HFFc6 (cell line): ENCODE measurements at places on chromosomes 12 and 14. TPM values are rescaled to one million over a fixed set of nuclear protein-coding genes. Genes with fewer than 3 reads are reported as not detected.

The ACRBP gene
- total RNA-seq, result not detected in 3 replicates

The PGF gene
- 0.72 to 2.7 TPM (median 0.90 TPM) in 3 replicates for total RNA-seq

The PRH2 gene
- not detected in 3 replicates for total RNA-seq

The SMIM41 gene
- total RNA-seq, result not detected in 3 replicates

The OR10AD1 gene
- not detected in 3 replicates for total RNA-seq

The SLC5A8 gene
- total RNA-seq, result not detected in 3 replicates

The PLEK2 gene
- 9.4 to 23.8 TPM (median 12.6 TPM) in 3 replicates for total RNA-seq

The TROAP gene
- 14.5 to 38.3 TPM (median 28.6 TPM) in 3 replicates for total RNA-seq

The DNAH10 gene
- total RNA-seq, result 0.41 to 0.87 TPM (median 0.77 TPM) in 3 replicates

The MYH6 gene
- total RNA-seq, result not detected in 3 replicates

DNA sequence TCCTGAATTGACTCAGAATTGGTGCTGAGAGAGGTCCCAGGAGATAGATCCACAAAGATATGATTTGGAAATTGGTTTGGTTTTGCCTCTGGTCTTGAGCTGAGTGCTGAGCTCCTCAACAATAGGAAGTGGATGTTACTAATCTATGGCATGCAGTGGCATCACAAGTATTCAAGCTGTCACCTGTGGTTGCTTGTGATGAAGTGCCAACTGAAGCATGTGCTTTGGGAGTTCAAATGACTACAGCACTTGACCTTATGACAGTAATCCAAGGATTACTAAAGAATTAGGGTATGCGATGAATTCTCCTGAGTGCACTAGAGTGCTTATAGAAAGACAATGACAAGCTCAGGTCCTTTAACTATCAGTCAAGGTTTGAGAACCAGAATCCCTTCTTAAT, 406.2 kb downstream of the NOVA1 start:
- no peak for DNase-seq

GRCh38 chr14:24673534-24674203, 39.7 kb upstream of the GZMB start:
- DNase-seq, result no peak

- DNase-seq, result no peak
These were observed 572.7 kb upstream of the ATP2B1 start for GRCh38 chr12:90281154-90281868.

- DNase-seq, result no peak
These were observed 214.0 kb upstream of the NOVA1 start for GRCh38 chr14:26811756-26812305.

GRCh38 chr14:102594514-102595175, 2.2 kb downstream of the RCOR1 start:
- DNase-seq, result peak; percentile 59

DNA sequence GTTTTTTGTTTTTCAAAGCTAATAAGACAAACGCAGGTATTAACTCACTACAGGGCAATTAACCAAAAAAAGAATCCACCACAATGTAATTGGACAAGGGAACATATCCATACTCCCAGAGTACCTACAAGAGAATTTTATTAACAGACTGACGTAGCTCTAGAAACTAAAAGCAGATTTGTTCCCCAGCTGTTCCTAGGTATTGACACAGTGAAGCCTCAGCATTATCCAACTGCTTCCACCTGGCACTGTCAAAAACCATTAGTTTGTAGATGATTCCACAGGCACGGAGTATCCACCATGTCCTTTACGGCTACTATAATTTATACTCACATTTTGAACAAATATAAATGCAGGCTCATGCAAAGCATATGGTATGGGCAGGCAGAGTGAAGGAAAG, 22.3 kb downstream of the PPM1H start:
- no peak for DNase-seq

DNA sequence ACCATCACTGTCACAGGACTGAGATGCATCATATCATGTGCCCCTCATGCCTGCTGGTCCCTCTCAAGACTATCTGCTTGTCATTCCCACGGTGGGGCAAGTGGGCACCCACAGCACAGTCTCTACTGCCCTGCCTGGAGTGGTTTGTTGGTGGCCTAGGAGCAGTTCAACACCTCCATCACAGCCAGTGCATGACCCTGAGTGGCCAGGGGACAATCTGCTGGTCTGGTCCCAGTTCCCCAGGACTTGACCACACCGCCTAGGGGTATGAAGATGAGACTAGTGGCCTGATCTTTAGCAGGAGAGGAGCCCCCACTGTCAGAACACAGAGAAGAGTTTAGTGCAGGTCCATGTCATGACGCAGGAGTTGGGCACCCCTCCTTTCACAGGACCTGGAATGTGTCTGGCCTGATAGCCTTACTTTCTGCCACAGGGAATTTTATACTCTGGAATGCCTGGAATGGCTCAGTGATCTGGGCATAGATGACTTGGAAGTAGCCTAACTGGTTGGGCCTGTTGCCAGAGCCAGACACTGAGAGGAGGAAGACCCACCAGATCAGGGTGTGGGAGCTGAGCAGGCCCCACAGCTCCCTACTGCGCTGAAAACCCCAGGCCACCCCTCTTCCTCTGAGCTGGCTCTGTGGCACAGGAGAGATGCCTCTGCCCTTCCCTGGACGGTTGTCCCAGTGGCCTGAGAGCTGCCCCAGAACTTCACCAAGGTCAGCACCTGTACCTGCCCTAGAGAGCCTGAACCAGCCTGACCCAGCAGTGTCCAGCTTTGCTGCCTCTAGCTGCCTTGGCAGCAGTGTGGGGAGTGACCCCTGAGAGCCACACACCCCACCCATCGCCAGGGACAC, 83.3 kb downstream of the PUS7L start:
- no peak for DNase-seq

DNA sequence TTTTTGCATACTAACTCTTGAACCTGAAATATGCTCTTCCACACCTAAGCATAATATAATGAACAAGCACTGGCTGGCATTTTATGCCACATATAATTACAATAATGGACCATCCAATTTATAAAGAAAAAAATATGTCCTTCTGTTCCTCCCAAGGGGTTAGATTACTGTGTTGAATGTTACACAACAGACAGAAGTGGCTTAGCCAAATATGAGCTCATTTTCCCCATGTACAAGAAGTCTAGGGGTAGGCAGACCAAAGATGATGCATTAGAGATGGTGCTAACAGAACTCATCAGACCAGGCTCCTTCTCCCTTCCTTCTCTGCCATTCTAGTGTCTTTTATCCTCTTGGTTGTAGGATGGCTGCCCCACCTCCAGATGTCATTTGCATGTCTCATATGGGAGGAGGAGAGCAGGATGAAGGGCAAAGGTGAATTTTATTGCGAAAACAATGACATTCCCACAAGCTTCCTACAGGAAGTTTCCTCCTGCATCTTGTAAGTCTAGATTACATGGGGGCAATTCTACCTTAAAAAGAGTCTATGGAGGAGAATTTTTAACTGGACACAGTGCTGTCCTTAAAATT, 43.9 kb upstream of the SLC2A13 start:
- no peak for DNase-seq

DNA sequence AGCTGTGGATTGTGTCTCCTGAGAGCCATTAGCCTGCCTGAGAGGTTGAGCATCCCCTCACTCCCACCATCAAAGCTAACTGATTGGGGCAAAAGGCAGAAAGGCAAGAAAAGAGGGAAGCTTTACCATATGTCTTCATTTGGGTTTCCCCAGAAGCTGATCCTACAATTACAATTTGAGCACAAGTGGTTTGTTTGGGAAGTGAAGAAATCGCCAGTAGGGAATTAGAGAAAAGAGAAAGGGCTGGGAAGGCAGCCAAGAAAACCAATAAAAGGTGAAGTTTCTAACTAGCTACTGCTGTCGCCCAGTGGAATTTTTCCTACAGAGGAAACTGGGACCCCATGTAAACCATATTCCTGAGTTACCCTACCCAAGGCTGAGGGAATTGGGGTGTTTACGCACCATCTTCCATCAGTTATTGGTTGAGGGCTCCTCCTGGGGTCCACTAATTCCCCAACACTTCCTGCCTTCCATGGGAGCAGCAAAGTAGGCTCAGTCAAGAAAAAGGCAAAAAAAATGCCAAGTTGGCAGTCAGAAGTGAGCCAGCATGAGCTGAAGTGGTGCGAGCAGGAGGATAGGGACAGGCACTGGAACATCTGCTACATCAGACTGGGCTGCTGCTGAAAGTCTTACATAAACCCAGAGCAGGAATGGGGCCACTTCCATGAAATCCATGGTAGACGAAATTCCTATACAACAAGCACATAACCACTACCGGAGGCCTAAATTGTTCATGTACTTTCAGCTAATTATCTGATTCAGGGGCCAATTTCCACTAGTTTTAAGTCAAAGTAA, 17.3 kb downstream of the KCNK10 start:
- no peak for DNase-seq

- DNase-seq, result no peak
These were observed 354.5 kb downstream of the NUAK1 start for GRCh38 chr12:105783983-105784947.

- no peak for DNase-seq
These were observed 3.1 kb downstream of the FKBP4 start for GRCh38 chr12:2797721-2798418.

GRCh38 chr14:40347675-40348074, 915.4 kb upstream of the FBXO33 start:
- no peak for DNase-seq

GRCh38 chr14:85332401-85332800, 197.5 kb upstream of the FLRT2 start:
- DNase-seq, result no peak

DNA sequence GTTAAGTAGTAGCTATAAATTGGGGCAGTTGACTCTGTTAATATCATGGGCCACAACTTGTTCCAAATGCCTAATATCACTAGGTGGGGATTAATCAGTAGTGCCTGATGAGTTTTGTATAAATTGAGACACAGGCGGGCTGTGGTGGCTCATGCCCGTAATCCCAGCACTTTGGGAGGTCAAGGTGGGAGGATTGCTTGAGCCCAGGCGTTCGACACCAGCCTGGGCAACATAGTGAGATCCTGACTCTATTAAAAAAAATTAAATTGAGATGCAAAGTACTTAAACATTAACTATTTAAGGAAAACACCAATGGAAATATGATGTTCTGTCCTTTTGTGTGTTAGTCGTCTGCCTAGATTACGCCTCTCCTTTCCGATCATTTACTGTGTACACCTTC, 9.0 kb downstream of the PAPOLA start:
- no peak for DNase-seq

GRCh38 chr12:130872179-130873096, 572 bp downstream of the RAN start:
- no peak for DNase-seq

- DNase-seq, result no peak
These were observed 88.2 kb upstream of the PAWR start for GRCh38 chr12:79778802-79779448.

- peak; percentile 83 for DNase-seq
These were observed 324.2 kb downstream of the ZFP36L1 start for GRCh38 chr14:68468437-68469207.

GRCh38 chr14:104304451-104305351, 166.3 kb downstream of the KIF26A start:
- DNase-seq, result no peak

GRCh38 chr14:35532783-35533356, 1.1 kb upstream of the INSM2 start:
- no peak for DNase-seq

GRCh38 chr12:65918021-65918420, 93.7 kb downstream of the HMGA2 start:
- no peak for DNase-seq

DNA sequence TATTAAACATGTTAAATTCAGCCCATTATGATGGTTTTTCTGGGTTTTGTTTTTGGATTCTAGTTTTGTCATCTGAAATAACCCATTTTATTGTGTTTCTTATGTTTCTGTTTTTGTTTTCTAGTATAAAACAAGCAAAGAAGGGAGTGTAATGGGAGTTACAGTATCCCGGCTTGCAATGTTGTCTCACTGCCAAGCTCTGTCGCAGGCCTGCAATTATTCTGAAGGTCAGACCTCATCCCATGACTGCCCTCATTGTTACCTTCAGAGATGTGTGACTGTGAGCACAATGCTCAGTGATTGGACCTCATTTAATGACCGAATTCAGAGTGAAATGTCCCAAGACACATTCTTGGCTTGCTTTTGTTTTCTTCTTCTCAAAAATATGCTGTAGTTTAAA, 73.0 kb upstream of the ATF1 start:
- no peak for DNase-seq

- peak; percentile 68 for DNase-seq
These were observed 16.6 kb downstream of the SSH1 start for GRCh38 chr12:108840605-108841332.

DNA sequence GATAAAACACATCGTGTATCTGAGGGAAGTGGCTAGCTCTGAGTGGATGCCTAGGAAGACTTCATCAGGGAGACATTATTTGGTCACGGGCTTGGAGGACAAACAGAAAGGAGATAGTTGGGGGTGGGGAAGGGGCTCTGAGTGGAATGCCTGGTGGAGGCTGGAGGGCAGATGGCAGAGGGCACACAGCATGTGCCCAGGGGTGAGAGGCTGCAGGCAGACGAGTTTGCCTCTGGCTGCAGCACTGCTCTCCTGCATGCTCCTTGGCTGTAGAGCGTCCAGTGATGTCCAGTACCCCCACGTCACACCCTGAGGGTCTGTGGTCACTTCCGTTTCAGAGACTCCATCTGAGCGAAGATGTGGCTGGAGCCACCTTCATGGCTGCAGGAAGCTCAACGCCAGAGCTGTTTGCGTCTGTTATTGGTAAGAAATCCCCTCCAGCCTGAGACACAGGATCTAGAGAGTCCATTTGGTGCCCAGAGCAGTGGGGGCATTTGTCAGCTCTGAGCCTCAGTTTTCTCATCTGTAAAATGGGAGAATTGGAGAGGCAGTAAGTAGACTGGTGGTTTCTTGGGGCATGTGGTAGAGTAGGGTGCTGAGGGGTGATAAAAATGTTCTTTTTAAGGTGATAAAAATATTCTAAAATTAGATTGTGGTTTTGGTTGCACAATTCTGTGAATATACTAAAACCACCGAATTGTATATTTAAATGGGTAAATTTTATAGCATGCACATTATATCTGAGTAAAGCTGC, 71.7 kb upstream of the RIN3 start:
- no peak for DNase-seq

GRCh38 chr12:1879633-1880032, 38.8 kb downstream of the CACNA2D4 start:
- no peak for DNase-seq

- peak; percentile 59 for DNase-seq
These were observed 18.7 kb upstream of the CTDSP2 start for GRCh38 chr12:57865084-57865751.

GRCh38 chr14:94374749-94375260, 13.6 kb downstream of the SERPINA1 start:
- no peak for DNase-seq

DNA sequence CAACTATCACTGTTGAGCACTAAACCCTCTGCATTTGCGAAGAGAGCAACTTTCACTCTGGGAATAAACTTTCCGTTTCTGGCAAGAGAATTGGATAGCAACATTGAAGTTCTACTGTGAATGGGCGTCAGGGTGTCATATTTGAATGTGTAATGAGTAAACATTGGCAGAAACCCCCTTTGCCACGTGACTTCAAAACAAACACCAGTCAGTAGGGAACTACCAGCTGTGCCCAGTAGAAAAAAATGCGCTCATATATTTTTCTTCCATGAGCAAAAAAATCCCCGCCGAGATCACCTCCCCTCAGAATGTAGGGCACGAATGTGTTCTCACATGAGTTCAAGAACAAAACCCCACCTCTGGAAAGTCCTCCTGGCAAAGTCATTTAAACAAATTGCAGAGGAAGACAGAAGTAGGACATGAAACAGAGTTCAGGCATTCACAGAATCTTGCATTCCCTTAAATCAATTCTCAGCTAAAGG, 80.6 kb downstream of the BTG1 start:
- no peak for DNase-seq
